ENCODE measurements at places on chromosomes 6 and 20. TPM values are rescaled to one million over a fixed set of nuclear protein-coding genes. Genes with fewer than 3 reads are reported as not detected.

DNA sequence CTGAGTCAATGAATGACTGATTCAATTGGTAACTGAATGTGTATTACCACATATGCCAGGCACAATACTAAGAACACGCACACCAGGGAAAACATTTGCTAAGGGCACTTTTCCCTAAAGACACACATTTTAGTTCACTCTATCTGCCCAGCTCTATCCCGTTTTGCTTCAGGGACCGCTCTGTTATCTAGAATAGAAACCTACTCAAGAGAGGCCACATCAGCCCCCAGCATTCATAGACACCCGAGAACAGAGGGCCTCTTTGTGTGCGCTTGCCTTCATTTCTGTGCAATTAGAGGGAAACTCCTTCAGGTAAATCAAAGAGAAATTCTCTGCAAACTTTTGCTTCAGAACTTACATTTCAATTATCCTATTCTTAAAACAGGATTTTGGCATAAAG is 50.3 kb downstream of the DZANK1 start:
- peak; percentile 18 for DNase-seq

DNA sequence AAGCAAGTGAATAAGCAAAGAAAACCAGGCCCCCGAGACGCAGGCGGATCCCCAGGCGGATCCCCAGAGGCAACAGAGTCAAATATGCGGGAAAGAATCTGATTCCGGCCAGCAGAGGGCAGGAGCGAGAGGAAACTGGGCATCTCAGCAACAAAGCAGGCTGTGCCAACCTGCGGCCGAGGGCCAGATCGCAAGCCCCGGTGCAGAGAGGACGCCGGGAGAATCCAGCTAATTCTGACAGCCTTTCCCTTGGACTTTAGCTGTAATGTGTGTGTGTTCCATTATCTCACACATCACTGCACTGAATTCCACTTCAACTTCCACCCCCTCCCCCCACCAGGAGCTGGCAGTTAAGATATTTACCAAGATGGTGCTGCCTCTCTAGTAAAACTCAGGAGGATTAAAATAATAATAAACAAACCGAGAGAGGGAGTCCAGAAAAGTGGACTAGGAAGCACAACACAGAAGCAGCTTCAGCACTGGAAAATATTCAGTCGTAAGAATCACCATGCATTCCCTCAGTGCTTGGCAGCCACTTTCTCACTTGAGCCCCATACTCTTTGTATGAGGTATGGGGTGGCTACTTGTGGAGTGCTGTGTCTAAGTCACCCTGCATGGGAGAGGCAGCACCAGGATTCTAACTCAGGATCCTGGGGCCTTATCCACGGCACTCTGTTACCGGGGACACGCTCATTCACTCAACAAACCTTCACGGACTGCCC is 66.2 kb upstream of the SNX9 start:
- DNase-seq: peak; percentile 90

The MAFB gene
- polyA plus RNA-seq: 5.9 TPM

The C20orf202 gene
- polyA plus RNA-seq: 5.3 TPM

The CRISP3 gene
- 0.13 TPM for polyA plus RNA-seq

The LPA gene
- polyA plus RNA-seq: 0.03 TPM
